ENCODE measurements at places on chromosomes 7 and 10. TPM values are rescaled to one million over a fixed set of nuclear protein-coding genes. Genes with fewer than 3 reads are reported as not detected.

The TAS2R4 gene
- total RNA-seq, result 0.51 TPM

The ZCWPW1 gene
- total RNA-seq, result 0.76 TPM

The HECW1 gene
- total RNA-seq, result not detected

The GIMAP4 gene
- 169 TPM for total RNA-seq

The GPC2 gene
- 1.9 TPM for total RNA-seq

The DNAJC2 gene
- 11.3 TPM for total RNA-seq

The HYAL4 gene
- 0.39 TPM for total RNA-seq

All from dermis microvascular lymphatic vessel endothelial cell (primary cell).